ENCODE measurements at places on chromosomes 7 and 10. TPM values are rescaled to one million over a fixed set of nuclear protein-coding genes. Genes with fewer than 3 reads are reported as not detected.

MYOF gene
- total RNA-seq: 526 TPM

PCDH15 gene
- total RNA-seq: 0.12 TPM

IRF5 gene
- 0.26 TPM for total RNA-seq

MMD2 gene
- not detected for total RNA-seq

DLG5 gene
- total RNA-seq: 60.5 TPM

CRHR2 gene
- total RNA-seq: not detected
